Smooth muscle cell of the pulmonary artery (primary cell): ENCODE measurements at places on chromosomes 3 and 15. TPM values are rescaled to one million over a fixed set of nuclear protein-coding genes. Genes with fewer than 3 reads are reported as not detected.

ALDH1L1 gene
- total RNA-seq: 0.07 and 0.96 TPM in 2 replicates

CCR4 gene
- total RNA-seq: under 0.01 TPM in 1 of 2 replicates, not detected in the other

TGM5 gene
- total RNA-seq: 0.26 TPM in 1 of 2 replicates, not detected in the other

MYO5A gene
- 53.4 and 81.6 TPM in 2 replicates for total RNA-seq

RFTN1 gene
- 52.8 and 111 TPM in 2 replicates for total RNA-seq

ZNF502 gene
- total RNA-seq: 3.8 and 3.9 TPM in 2 replicates

LIPC gene
- 0.63 and 3.8 TPM in 2 replicates for total RNA-seq

NR2E3 gene
- total RNA-seq: 0.13 and 0.20 TPM in 2 replicates

POPDC2 gene
- total RNA-seq: 0.23 and 0.33 TPM in 2 replicates

MNS1 gene
- 0.30 and 2.3 TPM in 2 replicates for total RNA-seq

ANKRD34C gene
- total RNA-seq: not detected in 2 replicates

COLQ gene
- 0.36 and 1.3 TPM in 2 replicates for total RNA-seq

TPRG1 gene
- total RNA-seq: 0.40 and 0.52 TPM in 2 replicates
